Stimulated activated CD8-positive, alpha-beta memory T cell treated with anti-CD3 and anti-CD28 coated beads, Interleukin-2, amount 100 ng/mL, for 1 hour (primary cell): ENCODE measurements at places on chromosomes 2 and 18.

GRCh38 chr2:114368705-114369104, 73.7 kb upstream of the DPP10 start:
- no peak for DNase-seq

GRCh38 chr2:100786297-100786658, 33.7 kb upstream of the NPAS2 start:
- no peak for DNase-seq

- DNase-seq, result no peak
These were observed 14.2 kb upstream of the GAL3ST2 start for GRCh38 chr2:241762321-241762932.

DNA sequence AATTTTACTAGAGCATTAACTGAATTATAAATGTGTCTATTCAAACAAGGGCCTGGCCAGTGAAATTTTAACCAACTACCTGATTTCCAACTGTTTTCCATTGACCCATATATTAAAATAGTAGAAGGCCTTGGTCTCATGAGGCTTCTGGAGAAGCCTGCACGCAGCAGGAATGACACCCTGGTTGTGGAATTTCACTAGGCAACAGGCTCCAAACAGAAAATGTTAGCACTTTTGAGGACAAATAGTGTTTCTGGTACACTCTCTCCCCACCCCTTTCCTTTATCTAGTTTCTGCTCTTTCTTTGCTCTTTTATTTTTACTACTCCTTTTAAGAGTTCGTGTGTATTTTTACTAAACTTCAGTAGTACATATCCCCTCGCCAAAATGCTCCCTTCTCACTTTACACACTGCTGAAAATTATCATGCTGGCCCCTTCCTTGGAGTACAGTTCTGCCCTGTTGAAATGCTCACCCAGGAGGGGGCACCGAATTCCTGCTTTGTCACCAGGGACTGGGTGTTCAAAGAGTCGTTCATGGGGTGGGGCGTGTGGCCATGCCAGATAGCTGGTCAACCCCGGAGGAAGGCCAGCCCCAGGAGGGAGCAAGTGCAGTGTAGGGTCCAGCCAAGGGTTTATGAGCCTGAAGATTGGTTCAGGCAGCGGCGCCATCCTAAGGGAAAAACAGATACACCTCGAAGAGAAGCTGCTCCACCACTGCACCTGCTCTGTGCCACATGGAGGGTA, 22.1 kb upstream of the COL6A3 start:
- DNase-seq, result no peak

DNA sequence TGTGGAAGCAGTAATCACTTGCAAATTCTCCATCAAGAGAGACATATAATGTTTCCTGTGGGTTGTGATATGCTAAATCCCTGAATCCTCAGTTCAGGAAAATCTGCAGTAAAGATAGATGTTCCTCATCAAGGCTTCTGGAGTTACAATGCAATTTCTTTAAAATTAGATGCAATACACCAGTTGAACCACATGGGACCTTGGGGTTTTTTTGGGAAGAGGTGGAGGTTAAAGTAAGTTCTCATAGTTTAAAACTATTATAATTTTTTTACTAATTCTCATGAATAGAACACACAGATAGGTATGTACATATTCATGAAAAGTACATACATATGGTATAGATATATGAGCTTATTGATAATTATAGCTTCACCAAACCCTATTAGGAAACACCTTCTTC, 496.2 kb downstream of the SATB2 start:
- no peak for DNase-seq

DNA sequence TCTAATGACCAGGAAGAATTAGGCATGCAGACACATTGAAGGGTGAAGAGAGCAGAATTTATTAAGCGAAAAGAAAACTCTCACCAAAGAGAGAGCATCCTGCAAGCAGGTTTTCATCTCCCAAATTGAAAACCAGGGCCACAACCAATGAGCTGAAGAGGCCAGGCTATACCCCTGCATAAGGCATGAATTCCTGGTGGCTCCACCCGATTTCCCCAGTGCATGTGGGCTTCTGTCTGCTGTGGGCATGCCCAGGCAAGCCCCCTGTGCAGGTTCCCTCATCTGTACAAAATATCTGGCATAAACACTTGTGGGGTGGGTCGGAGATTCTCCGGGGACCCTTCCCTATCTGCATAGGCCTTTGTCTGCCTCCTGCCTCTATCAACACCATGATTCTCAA, 621.6 kb upstream of the LRRTM1 start:
- DNase-seq, result no peak

GRCh38 chr2:22350621-22351020, 1034.4 kb upstream of the KLHL29 start:
- no peak for DNase-seq

DNA sequence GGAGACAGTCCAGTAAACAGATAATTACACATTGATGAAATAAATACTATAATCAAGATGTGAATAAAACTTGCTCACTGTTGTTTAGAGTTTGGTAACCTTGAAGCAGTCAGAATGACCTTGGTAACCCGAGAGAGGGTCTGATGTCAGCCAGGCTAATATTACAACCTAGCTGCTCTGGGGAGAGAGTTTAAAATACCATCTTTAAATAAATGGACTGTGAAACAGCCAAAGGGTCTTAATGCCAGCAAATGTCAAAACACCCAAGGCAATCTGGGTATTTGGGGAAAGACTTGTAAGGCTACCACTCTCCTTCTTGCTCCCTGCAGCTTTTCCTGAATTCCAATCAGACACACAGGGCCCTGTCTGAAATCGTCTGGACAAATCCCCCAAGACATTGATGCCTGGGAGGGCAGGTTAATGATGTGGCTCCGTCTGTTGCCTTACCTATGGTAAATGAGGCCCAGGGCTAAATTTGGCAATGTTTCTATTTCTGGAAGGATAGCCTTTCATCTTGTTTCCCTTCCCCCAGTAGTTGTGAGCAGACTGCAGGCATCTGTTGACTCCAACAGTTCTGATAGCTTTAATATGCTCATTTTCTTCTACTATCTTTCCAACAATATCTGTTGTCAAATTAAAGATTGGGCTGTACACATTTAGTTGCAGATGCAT, 43.0 kb upstream of the ITGB6 start:
- DNase-seq, result no peak

DNA sequence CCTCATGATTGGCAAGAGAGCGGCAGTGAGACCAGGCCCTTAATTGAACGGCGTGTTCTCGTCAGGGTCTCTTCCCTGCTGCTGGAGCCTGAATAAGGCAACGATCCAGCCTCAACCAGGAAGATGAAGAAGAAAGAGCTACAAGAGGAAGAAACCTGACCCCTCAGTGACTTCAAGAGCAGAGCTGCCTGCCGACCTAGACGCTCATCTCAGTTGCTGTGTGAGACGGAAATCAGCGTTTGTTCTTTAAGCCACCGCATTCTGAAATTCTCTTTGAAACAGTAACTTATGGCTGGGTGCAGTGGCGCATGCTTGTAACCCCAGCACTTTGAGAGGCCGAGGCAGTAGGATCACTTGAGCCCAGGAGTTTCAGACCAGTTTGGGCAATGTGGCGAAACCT, 29.6 kb upstream of the KCNG3 start:
- no peak for DNase-seq

DNA sequence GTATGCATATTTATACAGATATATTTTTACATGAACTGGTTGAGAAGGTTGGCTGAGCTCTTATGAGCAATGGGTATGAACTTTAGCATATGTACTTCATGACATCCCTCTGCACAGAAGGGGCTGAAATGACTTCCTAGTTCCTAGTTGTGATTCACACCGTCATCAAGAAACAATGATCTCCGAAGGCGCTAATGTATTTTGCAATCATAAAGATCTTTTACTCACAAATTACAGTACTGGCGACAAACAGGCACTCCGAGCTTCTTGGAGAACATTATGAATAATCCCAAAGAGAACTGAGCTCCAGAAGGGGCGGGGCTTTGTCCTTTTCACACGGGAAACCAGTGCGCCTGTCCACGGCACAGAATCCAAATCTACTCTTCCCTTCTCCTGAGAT, 18.1 kb downstream of the BCL2 start:
- DNase-seq, result no peak

DNA sequence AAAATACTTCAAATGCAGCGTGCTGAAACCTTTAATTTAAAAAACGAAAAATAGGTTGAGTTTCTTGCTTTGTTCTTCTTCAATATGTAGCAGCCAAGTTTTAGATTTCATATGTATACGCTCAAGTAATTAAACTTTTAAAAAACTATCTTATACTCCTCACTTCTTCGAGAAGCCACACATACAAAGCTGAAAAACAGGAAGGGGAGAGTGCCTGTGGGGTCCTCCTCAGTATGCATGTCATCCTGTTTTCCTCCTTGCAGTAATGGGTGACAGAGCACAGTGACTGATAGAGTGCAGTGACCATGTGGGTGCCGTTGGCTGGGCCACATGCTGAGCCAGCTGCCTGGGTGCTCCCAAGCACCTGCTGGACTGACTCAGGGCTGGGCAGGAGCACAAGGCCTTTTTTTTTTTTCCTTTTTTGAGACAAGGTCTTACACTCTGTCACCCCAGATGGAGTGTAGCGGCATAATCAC, 33.3 kb downstream of the UXS1 start:
- no peak for DNase-seq

- no peak for DNase-seq
These were observed 78.0 kb downstream of the UPP2 start for GRCh38 chr2:158179660-158180059.
